ENCODE measurements at places on chromosomes 5 and 9.

DNA sequence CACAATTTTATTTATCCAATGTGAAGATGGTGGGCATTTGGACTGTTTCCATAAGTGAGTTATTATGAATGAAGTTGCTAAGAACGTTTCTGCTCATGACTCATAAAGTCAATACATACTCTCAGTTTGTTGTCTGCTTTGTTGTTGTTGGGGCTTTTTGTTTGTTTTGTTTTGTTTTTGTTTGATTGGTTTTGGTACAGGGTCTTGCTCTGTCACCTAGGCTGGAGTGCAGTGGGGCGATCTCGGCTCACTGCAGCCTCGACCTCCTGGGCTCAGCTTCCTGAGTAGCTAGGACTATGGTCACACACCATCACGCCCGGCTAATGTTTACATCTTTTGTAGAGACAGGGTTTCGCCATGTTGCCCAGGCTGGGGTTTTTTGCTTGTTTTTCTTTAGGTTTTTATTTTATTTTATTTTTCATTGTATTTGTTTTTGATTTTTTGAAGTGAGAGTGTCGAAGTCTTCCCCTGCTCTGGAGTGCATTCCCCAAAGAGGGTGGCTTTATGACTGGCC lies 18.0 kb downstream of the TRIM7 start:
- DNase-seq: no peak

DNA sequence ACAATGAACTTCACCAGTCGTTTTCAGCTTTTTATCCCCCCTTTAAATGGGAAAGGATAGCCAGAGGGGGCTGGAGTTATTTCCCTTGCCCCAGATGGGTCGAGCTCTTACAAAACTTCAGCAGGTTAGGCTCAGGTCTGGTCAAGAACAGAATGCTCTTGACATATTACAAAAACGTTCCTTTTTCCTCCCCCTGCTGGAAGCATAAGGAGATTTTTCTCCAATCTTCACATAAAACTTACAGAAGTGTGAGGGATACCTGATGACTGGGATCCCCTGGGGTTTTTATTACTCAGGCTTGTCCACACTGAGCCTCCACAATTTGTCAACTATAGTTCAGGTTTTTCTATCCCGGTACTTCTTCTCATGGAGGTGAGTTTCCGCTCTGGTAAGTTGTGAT lies 60.8 kb downstream of the CSF2 start:
- no peak for DNase-seq

GRCh38 chr9:33379666-33380389 lies 22.5 kb downstream of the AQP7 start:
- DNase-seq: no peak

DNA sequence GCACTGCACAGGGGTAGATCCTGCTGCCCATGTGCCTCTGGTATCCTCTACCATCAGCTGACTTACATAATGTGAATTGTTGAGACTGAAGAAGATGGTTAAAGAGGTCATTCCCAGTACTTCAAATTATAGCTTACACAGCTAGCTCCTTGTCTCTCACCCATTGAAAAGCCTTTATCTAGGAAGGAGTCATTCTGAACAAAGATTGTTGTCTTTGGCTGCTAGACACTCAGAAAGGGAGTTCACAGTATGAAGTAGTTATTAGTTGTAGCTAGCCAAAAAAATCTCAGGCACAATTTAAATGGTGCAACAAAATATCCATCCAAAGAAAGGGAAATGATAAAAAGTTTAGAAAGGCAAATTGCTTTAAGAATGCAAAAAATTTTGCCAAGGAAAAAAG lies 102.0 kb upstream of the NREP start:
- DNase-seq: no peak
